ENCODE measurements at places on chromosomes 2 and 18.

- no peak for DNase-seq
Measured at GRCh38 chr2:157312866-157313486, 12.6 kb downstream of the ERMN start.

DNA sequence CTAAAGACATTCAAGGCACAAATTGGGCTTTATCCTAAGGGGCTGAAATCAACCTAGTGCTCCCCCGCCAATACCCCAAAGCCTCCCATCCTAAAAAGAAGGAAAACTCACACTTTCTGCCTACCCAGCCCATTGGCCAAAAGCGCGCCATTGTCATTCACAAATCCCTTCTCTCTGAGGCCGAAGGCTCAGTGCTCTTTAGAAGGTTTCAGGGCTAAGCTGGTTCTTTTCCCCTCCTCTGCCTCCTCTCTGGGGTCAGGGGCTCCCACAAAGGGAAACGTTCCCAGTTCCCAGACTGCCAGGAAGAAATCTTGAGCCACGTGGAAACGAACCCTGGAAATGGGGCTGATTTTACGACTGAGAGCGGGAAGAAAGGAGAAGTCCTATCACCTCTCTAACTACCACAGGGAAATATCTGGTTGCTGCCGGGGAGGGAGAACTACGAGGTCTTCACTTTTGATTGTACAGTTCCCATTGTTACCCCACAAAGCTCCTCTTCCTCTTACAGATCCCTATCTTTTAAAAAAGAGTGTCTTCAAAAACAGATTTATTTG lies 1.7 kb upstream of the SKOR2 start:
- DNase-seq, result no peak

- no peak for DNase-seq
Measured at GRCh38 chr2:134174711-134175110, 79.2 kb upstream of the MGAT5 start.

DNA sequence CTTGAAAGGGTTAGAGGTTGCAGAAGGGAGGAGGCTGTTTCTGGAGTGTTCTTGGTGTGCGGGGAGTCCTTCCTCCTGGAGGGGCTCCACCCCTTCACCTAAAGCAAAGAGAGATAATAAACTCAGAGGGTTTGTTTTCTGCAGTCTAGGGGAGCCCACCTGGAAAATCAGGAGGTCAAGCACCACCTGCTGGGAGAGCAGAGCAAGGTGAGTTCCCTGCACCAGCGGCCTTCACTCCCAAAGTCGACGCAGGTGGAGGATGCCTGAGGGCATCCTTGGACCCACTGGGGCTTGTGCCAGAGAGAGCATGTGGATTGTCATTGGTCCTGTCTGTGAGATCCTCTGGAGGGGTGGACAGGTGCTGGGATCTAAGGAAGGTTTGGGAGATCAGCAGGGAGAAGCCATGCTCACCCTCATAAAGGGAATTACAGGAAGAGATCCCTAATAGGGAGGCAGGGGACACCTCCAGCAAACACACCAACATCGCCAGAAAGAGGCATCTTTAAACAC lies 116.7 kb downstream of the KCNF1 start:
- DNase-seq, result no peak

DNA sequence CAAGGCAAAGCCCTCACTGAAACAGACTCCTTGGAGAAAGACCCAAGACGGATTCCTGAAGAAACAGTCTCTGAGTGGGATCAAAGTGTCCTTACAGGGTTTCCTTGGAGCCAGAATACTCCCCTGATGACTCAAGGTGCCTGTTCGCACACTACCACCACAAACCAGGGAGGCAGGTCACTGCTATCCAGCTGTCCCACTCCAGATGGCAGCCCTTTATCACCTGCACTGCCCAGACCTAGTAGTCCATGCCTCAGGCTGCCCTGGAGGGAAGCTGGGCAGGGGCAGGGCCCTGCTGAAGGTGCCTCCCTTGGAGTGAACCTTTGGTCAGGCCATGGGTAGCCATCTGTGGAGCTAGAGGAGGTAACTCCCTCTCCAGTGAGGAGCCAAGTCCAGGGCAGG lies 34.1 kb downstream of the TRABD2A start:
- no peak for DNase-seq

- DNase-seq, result no peak
Measured at GRCh38 chr2:119947535-119947934, 65.3 kb upstream of the EPB41L5 start.

- no peak for DNase-seq
Measured at GRCh38 chr2:145356056-145356455, 836.1 kb upstream of the ZEB2 start.

- no peak for DNase-seq
Measured at GRCh38 chr2:157336137-157337010, 10.8 kb upstream of the ERMN start.

GRCh38 chr2:82391386-82391785 lies 2067.7 kb downstream of the SUCLG1 start:
- DNase-seq, result no peak

DNA sequence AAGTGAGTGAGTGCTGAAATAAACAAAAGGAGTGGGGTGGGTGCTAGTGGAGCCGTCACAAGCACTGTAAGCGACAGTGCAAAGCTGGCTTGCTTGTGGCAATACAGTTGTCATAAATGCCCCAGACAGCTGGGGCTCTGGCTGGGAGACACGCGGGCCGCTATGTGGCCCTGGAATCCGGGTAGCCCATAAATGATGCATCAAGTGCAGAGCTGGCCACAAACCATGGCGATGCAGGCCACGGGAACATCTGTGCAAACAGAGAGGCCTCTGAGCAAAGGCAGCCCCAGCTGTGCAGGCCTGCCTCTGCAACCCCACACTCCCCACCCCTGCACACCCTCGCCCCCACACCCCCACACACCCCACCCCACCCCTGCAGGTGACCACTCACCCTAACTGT lies 349.2 kb upstream of the ID2 start:
- DNase-seq, result no peak

- DNase-seq, result no peak
Measured at GRCh38 chr2:191615596-191615995, 62.3 kb upstream of the NABP1 start.

DNA sequence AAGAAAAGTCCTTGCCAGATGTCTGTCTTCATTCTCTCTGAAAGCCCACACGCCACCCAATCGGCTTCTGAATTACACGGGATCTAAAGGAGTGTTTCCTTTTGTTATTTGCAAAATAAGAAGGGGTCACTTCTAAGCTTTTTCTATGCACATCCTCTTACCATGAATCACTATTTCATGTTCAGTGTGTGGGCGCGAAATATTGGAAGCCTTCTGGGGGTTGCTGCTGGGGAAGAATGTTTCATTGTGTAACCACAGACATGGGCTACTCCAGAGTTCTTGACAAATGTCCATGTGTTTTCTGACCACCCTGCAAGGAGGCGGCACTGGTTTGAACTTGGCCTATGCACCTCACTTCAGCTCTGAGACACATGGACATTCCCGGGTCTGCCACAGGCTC lies 133.6 kb upstream of the APCDD1 start:
- no peak for DNase-seq

DNA sequence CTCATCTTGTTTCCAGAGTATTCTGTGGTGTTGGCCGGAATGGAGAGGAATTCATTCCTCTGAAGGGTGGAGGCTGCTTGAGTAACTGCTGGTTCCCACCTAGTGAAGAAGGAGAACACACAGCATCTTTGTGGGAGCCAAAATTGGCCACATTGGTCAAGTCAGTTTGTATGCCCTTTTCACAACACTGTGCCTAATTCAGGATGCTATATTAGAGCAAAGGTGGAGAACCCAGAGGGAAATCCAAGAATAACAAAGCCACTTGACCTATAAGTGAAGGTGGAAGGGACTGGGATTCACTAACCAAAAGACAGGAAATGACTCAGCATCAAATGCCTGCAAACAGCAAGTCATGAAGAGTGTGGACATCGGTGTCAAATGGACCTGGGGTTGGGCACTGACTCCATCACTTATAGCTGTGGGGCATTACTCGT lies 27.3 kb upstream of the MLPH start:
- DNase-seq, result no peak

GRCh38 chr2:152376385-152376784 lies 41.4 kb downstream of the FMNL2 start:
- DNase-seq, result no peak

DNA sequence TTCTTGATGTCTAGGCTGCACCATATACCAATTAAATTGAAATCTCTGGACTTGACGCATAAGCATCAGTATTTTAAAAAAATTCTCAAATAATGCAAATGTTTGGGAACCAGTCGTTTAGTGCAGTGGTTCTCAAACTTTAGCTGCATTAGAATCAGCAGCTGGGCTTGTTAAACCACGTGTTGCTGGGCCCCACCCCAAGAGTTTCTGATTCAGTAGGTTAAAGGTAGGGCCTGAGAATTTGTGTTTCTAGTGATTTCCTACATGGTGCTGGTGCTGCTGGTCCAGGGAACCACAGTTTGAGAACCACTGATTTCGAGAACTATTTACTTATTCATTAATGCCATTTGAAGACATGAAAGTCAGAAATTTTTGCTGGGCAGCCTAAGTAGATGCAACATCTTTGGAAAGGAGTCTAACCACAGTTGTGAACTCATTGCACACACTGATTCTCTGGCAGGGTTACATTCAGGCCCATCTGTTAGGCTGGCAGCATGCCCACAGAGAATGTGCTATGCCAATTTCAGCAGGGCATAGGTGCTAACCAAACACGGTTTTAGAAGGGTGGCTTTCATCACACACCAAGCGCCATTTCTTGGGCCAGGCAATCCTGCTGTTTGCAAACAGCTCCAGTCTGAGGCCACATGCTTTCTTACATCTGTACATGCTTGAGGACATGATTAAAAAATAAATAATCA lies 26.4 kb upstream of the ATP5MC3 start:
- no peak for DNase-seq

DNA sequence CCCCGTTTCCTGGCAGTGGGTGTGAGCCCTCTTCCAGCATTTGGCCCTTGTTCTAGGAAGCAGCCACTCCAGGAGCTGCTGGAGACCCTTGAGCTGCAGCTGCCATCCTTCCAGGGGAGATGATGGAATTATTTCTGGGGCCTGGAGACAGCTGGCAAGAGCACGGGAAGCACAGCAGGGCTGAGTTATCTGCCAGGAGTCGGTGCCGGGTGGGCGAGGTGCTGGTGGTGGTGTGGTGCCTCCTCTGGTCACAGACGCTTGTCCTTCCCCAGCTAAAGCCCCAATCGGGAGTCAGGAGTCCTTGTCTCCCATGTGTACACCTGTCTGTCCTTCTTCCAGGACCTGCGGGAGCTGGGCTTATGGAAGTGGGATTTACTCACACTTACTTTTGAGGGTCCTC lies 36.0 kb downstream of the DPYSL5 start:
- no peak for DNase-seq

DNA sequence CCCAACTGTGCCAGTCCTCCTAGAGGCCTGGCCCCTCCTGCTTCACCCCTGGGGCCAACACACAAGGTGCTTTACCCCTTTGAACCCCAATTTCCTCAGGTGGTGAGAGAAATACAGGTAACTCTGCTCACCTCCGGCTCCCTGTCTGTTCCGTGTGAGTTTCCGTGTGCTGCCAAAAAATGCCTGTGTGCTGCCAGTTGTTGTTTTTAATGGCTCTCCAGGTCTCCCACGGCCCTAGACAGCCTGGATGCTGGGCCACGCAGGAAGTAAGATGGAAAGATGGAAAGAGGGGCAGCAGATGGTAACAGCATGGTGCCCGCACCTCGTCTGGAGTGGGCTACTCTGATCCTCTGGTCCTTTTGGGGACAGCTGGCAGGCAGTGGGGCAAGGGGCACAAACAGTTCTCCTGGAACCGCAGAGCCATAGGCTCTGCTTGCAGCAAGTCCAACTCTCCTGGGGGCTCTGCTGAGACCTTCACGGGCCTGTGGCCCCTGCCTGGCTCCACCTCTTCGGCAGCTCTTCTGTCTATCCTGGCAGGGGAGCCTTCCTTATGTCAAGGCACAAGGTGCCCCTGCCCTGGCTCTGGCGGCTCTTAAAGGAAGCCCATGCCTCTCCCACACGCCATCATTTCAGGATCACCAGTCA lies 4.3 kb upstream of the ARHGEF4 start:
- DNase-seq, result no peak

DNA sequence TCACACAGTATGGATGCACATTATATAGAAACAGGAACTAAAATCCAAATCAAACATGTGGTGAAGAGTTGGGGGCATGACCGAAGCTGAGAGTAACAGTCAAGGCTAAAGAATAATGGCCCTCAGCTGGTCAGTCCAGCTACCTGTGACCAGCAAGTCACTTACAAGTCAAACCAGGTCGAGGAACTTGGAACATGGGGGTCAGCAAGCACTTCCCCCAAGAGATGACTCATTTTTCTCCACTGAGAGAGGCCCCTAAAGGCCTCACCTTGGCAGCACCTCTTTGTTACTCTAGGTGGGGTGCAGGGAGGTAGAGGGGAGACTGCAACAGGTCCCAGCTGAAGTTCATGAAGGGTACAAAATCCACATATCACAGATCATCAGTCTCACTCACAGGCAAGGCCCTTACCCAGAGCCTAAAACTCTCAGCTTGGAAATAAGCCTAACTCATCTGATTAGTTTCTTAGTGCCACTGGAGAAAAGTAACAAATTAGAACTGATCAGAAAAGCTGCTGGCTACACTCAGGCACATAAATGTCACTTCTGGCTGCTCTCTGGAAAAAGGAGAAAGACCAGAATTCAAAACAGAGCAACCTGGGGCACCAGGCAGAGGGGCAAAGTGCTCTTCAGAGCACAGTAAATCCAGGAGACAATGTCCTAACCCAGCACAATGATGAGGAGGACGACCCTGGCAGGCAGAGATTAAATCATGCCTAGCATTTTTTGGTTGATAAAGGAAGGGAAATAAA lies 4.0 kb downstream of the SDC1 start:
- no peak for DNase-seq

GRCh38 chr2:96954011-96954846 lies 32.2 kb downstream of the FAM178B start:
- DNase-seq, result no peak

GRCh38 chr2:120034621-120035020 lies 21.7 kb downstream of the EPB41L5 start:
- DNase-seq, result no peak

DNA sequence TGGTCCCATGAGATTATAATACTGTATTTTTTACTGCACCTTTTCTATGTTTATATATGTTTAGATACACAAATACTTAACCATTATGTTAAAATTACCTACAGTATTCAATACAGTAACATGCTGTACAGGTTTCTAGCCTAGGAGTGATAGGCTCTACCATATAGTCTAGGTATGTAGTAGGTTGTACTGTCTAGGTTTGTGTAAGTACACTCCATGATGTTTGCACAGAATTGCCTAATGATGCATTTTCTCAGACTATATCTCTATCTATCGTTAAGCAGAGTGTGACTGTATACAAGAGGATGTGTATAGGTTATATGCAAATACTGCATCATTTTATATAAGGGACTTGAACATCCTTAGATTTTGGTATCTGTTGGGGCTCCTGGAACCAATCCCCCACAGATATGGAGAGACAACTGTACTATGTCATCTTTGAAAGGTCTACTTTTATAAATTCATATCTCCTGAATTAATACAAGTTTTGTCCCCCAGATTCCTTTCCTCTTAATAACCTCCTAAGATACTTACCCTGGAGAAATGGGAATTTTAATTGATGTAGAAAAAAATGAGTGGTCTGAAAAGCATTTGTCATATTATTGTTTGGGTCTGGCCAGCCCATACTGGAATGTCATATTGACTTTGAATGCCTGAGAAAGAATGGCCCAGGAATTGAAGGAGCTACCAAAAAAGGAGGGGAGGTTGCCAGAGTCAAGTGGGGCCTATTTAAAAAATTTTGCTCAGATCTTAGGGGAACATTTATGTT lies 36.6 kb downstream of the EHBP1 start:
- no peak for DNase-seq

Data from activated CD4-positive, CD25-positive, alpha-beta regulatory T cell treated with anti-CD3 and anti-CD28 coated beads, Interleukin-2, amount 50 U/mL, for 16 hours (primary cell).